CD14-positive monocyte (primary cell): ENCODE measurements at places on chromosomes 2 and 18. TPM values are rescaled to one million over a fixed set of nuclear protein-coding genes. Genes with fewer than 3 reads are reported as not detected.

DNA sequence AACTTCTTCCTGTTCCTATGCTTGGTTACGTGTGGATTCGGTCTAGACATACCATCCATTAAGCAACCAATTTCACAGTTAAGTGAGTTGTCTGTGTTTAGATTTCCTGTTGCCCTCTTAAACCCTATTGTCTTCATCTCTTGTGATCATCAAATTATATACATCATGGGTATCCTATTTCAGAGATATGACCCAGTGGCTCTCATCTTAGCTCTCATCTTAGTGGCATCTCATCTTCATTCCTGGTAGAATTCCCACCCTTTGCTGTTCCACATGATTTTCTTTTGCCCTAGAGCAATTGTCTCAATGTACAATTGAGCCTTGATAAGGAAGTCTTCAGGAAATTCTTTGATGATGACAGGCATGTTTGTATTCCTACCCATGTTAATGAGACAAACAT is 29.4 kb upstream of the FN1 start:
- H3K36me3 ChIP-seq = no peaks in the 10 kb centered on the region
- H3K4me3 ChIP-seq = no peak overlapping the region
- H3K27ac ChIP-seq = no peak overlapping the region
- no peak for DNase-seq
- no peaks in the 10 kb centered on the region for H3K27me3 ChIP-seq
- H3K4me1 ChIP-seq = no peaks in the 10 kb centered on the region

DNA sequence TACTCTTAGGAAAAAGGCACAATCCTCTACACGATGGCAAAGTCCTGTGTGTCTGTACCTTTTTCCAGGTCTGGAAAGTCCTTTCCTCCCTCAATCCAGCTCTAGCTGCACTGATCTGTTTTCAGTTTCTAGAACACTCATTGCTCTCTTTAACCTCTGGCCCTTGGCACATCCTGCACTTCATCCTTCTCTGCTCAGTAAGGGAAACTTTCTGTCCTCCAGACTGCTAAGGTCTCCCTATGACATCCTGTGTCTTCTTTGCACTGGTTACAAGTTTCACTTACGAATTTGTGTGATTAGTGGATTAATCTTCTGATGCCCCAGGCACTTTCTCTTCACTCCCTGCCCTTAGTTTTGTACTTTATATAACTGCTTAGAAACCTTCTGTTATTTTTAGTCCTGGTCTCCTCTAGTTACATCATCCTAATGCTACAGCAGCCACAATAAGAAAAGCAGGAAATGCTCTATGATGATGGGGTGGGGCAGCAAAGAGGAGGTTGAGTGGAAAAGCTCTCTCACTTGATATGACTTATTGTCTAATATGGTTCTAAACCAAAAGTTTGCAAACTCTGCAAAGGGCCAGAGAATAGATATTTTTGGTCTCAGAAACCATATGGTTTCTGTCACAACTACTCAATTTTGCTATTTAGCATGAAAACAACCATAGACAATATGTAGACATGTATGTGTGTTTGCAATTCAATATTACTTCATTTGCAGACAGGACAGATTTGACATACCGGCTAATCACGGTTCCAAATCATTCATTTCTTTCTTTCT is 568.2 kb downstream of the THSD7B start:
- no peaks in the 10 kb centered on the region for H3K36me3 ChIP-seq
- no peak for DNase-seq
- no peaks in the 10 kb centered on the region for H3K27me3 ChIP-seq
- no peak overlapping the region for H3K27ac ChIP-seq
- no peaks in the 10 kb centered on the region for H3K4me1 ChIP-seq
- no peak overlapping the region for H3K4me3 ChIP-seq

GRCh38 chr2:35873921-35874320 is 481.7 kb upstream of the CRIM1 start:
- no peak overlapping the region for H3K4me3 ChIP-seq
- H3K36me3 ChIP-seq = no peaks in the 10 kb centered on the region
- no peaks in the 10 kb centered on the region for H3K4me1 ChIP-seq
- H3K27me3 ChIP-seq = no peaks in the 10 kb centered on the region
- DNase-seq = no peak

GRCh38 chr18:55110436-55110835 is 151.2 kb upstream of the CCDC68 start:
- no peaks in the 10 kb centered on the region for H3K36me3 ChIP-seq
- no peak overlapping the region for H3K27ac ChIP-seq
- H3K4me1 ChIP-seq = no peaks in the 10 kb centered on the region
- H3K27me3 ChIP-seq = no peaks in the 10 kb centered on the region
- DNase-seq = no peak

- H3K27me3 ChIP-seq = no peaks in the 10 kb centered on the region
- DNase-seq = no peak
- H3K4me3 ChIP-seq = no peak overlapping the region
- peaks cover 30% of the 10 kb centered on the region for H3K36me3 ChIP-seq
Observed at GRCh38 chr18:160831-161570, 2.6 kb downstream of the USP14 start.

GRCh38 chr2:222504719-222505118 is 80.4 kb downstream of the SGPP2 start:
- no peaks in the 10 kb centered on the region for H3K27me3 ChIP-seq
- no peak overlapping the region for H3K4me3 ChIP-seq
- no peaks in the 10 kb centered on the region for H3K4me1 ChIP-seq
- no peak for DNase-seq
- H3K27ac ChIP-seq = no peak overlapping the region

- H3K36me3 ChIP-seq = no peaks in the 10 kb centered on the region
- H3K4me1 ChIP-seq = no peaks in the 10 kb centered on the region
- no peaks in the 10 kb centered on the region for H3K27me3 ChIP-seq
- no peak overlapping the region for H3K4me3 ChIP-seq
Observed at GRCh38 chr2:207423886-207424285, 105.9 kb upstream of the CREB1 start.

- DNase-seq = peak; percentile 4
- H3K4me1 ChIP-seq = peaks cover 17% of the 10 kb centered on the region
- peak overlapping the region; percentile 97 for H3K4me3 ChIP-seq
- peaks cover 7% of the 10 kb centered on the region for H3K36me3 ChIP-seq
- no peak overlapping the region for H3K27ac ChIP-seq
- H3K27me3 ChIP-seq = peaks cover 4% of the 10 kb centered on the region
Observed at GRCh38 chr18:54357082-54357659, 487 bp downstream of the STARD6 start.

- no peak overlapping the region for H3K4me3 ChIP-seq
- H3K4me1 ChIP-seq = no peaks in the 10 kb centered on the region
- H3K36me3 ChIP-seq = no peaks in the 10 kb centered on the region
- DNase-seq = no peak
Observed at GRCh38 chr18:13834496-13835015, 10.6 kb downstream of the MC5R start.

The SIX3 gene
- not detected in 2 replicates for polyA plus RNA-seq

The STARD6 gene
- not detected in 2 replicates for polyA plus RNA-seq

The PELI1 gene
- 53.6 TPM for polyA plus RNA-seq

The PARD3B gene
- not detected for polyA plus RNA-seq

The RBKS gene
- polyA plus RNA-seq = 3.9 TPM

The CHPF gene
- polyA plus RNA-seq = 0.09 and 0.13 TPM in 2 replicates

The ALLC gene
- polyA plus RNA-seq = not detected
